ENCODE measurements at places on chromosomes 3 and 15.

DNA sequence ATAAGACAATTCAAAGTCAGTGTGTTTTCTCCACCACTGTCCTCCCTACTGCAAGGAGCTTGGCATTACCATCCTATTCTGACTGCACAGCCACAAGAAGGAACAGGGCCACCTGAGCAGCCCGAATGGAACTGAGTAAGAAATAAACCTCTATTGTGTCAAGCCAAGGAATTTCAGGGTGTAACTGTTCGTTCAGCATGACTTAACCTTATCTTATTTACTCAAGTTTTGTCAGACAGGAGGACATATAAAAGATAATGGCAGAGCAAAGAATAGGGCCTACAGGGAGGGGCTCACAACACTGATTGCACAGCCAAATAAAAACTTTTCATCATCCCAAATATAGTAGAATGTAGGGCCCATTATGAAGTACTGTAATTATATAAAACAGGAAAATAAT is 236.1 kb downstream of the NEK10 start:
- DNase-seq = no peak

DNA sequence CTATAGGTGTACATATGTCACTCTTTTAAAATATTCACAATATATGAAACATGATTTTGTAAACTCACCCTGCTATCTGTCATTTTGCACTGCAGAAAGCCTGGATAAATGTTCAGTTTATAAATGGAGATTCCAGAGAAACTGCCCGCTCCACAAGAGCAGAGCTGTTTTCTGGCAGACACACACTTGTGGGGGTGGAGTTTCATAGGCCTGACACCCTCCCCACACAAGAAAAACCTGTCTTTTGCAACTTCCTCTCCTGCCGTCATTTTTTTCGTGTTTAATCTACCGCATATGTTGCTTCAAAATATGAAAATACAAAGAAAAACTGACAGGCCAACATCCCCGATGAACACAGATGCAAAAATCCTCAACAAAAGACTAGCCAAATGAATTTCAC is 479.0 kb downstream of the GABRG3 start:
- DNase-seq = no peak

GRCh38 chr15:50113992-50114780 is 4.8 kb downstream of the ATP8B4 start:
- DNase-seq = no peak

- no peak for DNase-seq
Observed at GRCh38 chr15:49467746-49468480, 44.9 kb downstream of the FGF7 start.

GRCh38 chr3:133641254-133641653 is 20.5 kb downstream of the TOPBP1 start:
- no peak for DNase-seq

- peak; percentile 29 for DNase-seq
Observed at GRCh38 chr3:128195802-128196201, 42.5 kb downstream of the EEFSEC start.

DNA sequence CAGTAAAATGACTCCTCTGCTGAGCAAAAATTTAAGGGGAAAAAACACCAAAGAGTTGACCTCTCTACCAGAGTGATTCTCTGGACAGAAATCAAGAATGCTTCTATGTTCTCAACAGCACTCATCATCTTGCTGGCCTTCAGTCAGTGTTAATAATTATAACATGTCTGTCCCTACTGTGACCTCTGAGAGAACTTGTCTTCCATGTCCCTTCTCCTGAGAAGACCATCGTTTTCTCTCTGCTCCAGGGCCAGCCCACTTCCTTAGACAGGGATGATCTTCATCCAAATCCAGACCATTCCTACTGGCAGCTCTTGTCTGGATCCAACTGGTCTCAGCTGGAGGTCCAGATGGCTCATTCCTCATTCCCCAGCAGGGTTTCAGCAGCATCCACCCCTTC is 139.0 kb upstream of the NECTIN3 start:
- DNase-seq = no peak

GRCh38 chr3:111980716-111981456 is 2.1 kb downstream of the ABHD10 start:
- DNase-seq = no peak

GRCh38 chr15:68175526-68175925 is 29.6 kb downstream of the CALML4 start:
- DNase-seq = no peak

DNA sequence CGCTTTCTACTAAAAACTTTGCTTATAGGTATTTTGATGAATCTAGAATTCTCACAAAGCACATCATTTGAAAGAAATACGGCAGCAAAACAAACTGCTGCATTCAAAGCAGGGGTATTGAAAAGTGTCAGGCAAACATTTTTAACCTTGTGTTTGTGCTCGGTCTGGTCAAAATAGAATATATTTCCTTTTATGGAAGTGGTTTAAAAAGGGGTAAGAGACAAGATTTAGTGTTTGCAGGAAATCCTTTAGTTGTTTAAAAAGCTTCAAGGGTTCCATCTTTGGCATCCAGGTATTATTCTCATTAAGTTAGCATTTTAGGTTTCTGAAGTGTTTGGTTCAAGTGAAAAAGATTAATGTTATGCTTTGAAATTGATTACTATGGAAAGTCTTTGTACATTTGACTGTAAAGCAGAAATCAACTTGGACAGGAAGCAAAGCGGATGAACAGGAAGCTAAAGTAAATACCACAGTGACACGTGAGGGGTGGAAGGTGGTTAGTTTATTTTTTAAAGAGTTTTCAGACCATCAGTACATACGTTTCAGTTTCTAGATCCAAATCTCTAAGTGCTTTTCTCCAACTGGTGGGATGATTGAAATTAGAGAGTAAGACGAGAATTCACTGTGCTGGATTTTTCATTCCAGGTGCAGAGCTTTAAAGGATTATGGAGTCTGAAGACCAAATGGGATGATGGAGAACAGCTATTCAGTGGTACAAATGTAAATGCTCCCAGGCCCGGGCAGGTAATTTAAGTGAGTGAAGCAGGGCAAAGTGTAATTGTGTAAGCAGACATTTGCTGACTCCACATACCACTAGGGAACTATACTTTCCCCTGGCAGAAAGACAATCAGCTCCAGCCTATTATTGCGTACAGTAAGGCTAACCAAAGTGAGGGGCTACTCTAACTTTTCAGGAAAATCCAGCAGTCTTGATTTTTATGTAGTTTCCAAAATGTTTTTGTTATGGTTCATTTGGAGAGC is 341.8 kb upstream of the TBL1XR1 start:
- DNase-seq = no peak

DNA sequence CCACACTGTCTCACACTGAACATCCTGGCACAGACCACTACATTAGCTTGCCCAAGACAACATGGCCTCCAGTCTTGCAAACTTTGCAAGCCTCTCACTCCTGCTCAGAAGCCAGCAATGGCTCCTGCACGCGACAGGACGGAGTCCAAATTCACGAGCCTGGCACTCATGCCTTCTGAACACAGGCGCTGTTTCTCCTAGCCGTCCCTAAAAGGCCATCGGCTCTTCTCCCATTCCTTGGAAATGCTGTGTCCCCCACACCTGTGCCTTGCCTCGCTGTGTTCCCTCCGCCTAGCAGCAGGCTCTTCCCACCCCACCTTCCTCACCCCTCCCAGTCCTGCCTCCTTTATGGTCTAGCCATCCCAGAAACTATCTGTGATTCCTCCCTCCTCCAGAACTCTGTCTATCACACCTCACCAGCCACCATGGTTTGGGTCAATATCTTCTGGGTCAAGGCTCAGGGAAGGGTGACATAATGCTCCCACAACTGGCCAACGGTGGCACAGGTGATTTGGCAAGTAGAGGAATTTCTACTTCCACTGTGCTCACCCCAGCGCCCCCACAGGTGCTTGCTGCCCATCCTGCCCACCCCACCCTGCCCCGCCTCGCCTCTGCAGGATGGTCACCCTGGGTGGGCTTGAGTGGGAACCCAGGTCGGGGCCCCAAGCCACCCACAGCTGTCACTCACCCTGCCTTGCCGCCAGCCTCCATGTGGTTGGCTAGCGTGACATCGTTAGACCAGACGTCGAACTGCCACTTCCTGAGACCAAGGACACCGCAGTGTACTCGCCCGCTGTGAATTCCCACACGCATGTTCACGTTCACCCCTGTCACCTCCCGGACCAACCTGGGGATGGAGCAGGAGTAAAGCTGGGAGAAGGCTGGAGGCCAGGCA is 120.7 kb downstream of the ADCY5 start:
- DNase-seq = no peak

DNA sequence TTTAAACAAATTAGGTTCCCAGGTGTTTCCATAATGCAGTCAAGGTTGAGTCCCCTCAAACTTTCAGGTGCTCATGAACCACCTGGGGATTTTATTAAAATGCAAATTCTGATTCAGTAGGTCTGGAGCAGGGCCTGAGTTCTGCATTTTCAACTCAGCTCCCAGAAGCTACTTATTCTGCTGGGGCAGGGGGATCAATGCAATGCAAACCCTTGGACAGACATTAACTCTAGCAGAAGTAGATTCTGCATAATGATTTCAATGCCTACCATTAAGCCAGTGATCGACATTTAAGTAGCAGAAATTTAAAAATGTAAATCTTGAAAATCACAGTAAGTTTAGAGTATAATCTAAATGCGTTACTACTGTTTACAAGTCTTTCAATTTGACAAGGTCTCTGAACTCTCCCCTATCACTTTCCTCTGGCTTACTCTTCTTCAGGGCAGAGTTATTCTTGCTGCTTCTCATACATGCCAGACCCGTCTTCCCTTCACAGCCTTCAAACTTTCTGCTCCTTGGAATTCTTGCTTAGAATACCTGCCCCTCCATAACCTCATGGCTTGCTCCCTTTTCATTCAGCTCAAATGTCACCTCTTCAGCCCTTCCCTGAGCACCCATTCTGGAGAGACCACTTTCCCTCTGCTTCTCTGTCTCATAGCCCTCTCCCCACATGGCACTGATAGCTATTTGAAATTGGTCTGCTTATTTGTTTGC is 19.3 kb upstream of the DPPA4 start:
- no peak for DNase-seq

DNA sequence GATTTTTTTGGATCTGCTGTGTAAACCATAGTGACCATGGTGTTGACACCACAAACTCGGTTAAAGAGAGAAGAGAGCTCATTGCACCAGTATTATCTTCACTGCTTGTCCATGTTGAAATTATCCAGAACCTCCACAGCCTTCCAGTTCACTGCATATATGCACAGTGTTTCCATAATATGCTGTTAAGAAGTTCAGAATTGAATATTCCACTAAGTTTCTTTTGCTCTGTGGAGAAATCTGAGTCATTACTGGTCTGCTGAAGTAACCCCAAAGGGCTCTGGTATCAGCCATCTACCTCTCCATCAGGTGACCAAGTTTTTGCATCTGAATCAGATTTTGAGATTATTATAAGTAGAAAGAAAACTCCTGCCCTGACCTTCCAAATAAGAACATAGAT is 143.5 kb downstream of the LRRC3B start:
- DNase-seq = no peak

GRCh38 chr3:108251844-108252243 is 29.6 kb upstream of the IFT57 start:
- no peak for DNase-seq

- DNase-seq = peak; percentile 18
Observed at GRCh38 chr3:42831321-42831713, 22.1 kb downstream of the ACKR2 start.

DNA sequence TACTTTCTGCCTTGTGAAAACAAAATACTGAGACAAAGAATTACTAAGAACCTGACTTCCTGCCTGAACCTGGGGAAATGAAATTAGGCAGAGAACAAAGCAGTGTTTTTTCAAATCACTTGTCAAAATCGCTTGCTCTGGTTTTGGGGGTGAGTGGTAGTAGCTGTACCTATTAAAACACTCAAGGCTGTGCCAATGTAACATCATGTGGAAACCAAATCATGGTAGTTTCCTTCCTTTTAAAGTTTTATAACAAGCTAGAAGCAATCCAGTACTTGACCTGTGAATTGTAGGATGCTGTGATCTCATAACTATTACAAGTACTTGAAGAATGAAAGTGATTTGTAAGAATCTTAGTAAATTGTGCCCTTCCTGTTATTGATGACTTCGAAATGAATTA is 6.7 kb downstream of the CMTM8 start:
- no peak for DNase-seq
